ENCODE measurements at places on chromosomes 2 and 18.

DNA sequence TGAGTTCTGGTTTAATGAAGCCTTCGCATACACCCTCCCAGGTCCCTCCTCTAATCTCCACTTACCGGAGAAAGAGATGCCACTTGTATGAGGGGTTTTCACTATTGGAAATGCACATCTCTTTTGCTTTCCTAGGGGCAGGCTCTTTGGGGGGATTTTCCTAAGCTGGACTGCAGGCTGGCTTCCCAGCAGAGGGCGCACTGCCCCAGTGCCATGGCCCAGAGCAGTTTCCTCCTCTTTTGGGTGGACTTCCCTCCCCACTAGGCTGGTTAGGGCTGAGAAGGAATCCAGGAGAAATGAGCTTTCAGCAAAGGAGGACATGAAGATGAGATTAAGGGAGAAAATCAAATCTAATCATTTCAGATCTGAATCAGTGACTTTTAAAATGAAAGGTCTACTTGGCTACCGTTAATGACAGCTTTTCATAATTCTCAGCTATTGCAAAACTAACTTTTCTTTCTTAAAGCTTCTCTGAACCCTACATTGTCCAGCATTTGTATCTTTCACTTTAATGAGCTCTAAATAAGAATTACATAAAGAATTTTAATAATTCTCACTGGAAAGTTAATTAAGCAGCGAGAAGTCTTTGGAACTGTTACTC, 784.1 kb upstream of the FANCL start:
- DNase-seq: peak; percentile 22

GRCh38 chr2:73034661-73035375, 36.7 kb downstream of the SFXN5 start:
- DNase-seq: no peak

DNA sequence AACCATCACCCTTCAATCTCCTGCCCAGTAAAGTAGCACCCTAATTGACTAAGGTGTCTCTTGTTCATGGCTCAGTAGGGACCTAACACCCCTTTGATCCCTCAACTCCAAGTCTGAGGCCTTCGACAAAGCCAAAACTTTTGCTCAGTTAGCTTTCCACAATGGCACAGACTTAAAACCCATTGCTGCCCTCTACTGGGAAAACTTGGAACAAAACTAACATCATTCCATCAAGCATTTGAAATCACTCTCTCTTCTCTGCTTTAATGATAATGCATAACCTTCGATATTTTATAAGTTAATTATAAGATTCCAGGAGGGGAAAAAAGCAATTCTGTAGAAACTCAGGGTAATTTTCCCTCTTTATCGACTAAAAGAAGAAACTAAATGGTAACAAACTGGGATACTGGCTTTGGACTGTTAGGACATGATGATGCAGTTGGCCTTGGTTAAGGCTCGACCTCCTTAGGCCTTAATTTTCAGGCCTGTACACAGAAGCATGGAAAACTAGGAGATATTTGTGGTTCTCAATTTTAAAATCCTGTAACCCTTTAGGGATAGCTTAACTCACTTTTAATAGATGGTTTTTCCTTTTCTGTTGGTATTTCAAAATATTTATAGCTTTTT, 127.8 kb downstream of the STK39 start:
- no peak for DNase-seq

- DNase-seq: no peak
Measured at GRCh38 chr2:200156166-200156835, 150.2 kb upstream of the SPATS2L start.

DNA sequence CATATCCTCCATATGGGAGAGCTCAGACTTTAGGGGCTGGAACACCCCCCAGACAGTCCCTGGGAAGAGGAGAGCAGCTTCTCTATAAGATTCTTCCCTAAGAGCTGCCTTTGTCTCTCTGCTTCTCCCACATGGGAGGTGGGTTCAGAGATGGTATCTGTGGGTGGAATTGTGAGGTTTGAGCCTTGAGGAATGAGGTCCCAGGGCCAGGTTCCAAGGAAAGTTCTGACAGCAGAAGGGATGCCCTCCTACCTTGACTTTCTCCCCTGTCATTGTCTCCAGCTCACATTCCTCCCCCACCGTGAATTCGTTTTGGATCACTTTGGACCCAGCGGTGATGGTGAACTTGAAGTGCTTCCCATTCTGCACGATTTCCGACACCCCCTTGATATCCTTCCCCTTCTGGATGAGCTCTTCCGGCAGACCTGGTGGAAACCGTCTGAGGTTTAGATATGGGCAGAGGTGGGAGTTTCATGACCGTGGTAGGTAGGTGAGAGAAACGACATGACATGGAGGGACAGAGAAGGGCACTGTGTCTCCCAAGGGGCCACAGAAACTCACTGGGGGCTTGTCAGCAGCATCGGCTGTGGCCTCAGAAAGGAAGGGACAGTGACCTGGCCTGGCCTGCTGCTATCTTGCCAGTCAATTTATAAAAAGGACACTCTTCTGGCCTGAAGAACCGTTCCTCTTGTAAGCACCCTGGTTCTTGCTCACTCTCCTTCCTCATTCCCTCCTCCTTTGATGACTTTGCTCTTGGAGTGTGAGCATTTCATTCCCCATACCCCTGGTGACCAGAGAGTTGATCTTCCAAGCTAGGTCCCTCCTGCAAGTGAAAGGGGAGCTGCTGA, 1.7 kb downstream of the FABP1 start:
- DNase-seq: no peak

- DNase-seq: peak; percentile 66
Measured at GRCh38 chr18:75070625-75071483, 138.1 kb downstream of the PTGR3 start.

- no peak for DNase-seq
Measured at GRCh38 chr2:241020201-241020600, 21.8 kb downstream of the SNED1 start.

GRCh38 chr2:237979331-237979730, 12.5 kb downstream of the UBE2F start:
- no peak for DNase-seq

DNA sequence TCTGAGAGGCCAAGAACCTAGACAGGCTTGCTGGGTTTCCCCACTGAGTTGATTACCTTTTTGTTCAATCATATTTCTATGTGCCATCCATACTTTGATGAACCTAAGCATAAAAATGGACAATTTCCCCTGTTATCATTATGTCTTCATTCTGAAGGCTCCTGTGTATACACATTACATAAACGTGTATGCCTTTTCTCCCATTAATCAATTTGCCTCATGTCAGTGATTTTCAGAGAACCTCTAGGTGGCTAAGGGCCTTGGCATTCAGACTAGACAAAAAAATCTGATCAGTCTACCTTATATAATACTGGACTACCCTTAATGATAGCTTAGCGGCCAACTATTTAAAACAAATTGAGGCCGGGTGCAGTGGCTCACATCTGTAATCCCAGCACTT, 4.1 kb upstream of the PEX13 start:
- DNase-seq: no peak

- DNase-seq: no peak
Measured at GRCh38 chr2:49102146-49102545, 52.2 kb downstream of the FSHR start.

DNA sequence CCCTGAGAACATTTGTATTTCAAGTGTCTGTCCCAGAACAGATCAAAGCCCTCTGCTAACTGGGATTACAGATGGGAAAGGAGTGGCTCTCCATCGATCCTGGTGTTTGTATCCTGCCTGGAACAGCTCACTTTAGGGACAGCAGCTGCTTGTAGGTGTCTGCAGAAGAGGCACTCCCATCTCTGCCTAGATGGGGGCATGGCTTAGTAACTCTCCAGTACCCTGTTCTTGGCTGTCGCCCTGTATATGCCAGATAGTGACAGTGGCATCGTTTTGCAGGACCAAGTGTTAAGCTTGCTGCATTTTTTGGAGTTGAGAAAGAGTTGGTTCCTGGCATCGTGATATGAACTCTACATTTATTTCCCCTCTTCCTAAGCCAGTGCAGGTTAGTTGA, 189.9 kb downstream of the SH3RF3 start:
- no peak for DNase-seq

DNA sequence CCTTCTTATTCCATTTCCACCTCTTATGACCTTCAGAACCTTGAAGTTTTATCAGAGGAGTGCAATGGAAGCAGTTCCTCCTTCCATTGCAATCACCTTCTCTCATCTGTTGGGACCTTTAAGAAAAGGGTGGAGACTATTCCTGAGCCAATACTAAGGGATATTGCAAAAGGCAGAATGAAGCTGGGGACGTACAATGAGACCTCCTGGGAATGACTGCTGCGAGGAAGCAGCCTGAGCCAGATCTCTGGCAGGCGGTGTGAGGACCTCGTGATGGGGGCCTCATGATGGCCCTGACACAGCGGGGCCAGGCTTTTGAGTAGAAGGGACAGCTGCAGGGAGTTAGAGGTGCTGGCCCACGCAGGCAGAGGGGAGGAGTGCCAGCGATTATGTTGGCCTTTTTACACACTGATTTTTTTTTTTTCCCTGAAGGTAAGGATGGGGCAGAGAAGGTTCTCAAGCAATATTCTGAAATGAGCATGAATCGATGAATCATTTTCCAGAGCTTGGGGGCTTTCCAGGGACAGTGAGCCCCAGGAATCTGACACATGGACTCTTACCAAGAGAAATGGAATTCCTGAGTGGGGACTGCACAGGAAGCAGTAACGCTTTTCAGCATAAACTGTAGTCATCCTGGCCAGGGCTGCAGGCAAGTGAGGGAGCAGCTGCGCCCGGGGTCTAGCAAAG, 40.0 kb upstream of the LAPTM4A start:
- DNase-seq: no peak

- DNase-seq: no peak
Measured at GRCh38 chr2:16459606-16460005, 206.0 kb downstream of the CYRIA start.

DNA sequence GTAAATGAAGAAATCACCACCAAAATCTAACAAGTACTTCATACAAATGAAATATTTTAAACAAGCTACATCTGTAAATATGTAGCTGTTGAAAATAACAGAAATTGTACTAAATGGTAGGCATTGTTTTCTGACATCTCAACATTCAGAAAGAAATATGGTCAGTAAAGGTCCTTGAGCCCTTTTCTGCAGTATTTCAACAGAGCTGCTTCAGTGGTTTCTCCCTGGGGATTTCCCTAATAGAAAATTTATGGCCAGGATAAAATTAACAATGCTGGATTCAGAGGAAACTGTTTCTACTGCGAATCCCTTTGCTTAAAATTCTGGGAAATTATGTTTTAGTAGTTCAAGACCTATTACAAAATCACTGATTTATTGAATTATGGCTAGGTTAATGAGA, 256.6 kb downstream of the PIEZO2 start:
- no peak for DNase-seq

- no peak for DNase-seq
Measured at GRCh38 chr2:171142398-171142797, 18.3 kb downstream of the TLK1 start.

DNA sequence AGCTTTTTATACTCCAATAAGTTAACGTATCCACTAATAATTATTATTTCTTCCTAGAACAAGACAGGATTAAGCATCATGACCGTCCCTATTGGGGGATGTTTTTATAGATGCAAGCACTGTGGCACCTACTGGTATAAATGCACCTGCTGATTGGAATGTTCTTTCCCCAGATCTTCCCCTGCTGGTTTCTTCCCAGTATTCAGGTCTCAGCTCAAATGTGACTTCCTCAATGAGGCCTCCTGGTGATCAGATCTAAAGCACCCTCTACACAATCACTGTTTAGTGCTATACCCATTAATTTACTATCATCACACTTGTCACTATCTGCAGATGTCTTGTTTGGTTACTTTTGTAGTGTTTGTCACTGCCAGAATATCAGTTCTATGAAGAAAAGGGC, 3.9 kb upstream of the TYMS start:
- DNase-seq: no peak

DNA sequence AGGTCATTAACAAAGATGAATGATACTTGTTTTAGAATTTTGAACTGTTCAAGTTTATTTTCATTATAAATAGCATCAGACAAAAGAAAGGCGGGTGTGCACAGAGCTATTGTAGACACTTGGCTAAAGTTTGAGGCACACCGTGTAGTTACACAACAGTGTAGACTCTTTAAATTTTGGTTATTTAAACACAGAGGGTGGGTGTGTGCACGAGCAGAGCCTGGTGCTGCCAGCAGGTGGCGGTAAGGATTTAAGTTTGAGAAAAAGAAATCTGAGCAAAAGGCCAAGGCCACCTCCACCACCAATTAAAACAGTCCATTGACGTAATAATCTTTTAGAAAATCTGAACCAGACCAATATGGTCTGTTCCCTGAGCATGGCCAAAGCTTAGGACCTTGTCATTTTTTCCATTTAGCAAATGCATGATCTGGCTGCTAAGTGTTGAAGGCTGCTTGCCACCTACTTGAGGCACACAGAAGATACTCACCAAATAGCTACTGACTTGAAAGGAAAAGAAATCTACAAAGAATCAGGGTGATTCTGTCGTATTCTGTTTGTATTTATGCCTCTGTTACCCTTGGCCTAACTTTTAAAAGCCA, 14.3 kb downstream of the COPS7B start:
- DNase-seq: peak; percentile 44

DNA sequence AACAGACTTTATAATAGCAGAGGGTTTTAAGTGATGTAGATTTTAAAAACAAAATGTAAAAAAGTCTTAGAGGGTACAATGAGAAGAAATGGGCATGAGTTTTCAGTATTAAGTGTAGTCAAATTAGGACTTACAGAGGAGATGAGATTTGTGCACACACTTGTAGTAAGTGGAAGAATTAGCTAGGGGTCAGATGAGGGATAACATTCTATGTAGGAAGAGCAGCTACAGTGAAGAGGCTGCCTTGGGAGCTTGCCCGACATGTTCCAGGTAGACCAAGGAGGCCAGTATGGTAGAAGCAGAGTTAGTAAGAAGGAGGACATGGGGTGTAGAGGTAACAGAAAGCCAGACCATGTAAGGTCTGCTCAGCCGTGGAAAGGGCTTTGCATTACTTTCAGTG, 189.2 kb upstream of the DSEL start:
- no peak for DNase-seq

- DNase-seq: no peak
Measured at GRCh38 chr18:76454418-76454817, 40.6 kb downstream of the ZNF516 start.

- DNase-seq: no peak
Measured at GRCh38 chr2:45986509-45986908, 310.7 kb upstream of the EPAS1 start.

DNA sequence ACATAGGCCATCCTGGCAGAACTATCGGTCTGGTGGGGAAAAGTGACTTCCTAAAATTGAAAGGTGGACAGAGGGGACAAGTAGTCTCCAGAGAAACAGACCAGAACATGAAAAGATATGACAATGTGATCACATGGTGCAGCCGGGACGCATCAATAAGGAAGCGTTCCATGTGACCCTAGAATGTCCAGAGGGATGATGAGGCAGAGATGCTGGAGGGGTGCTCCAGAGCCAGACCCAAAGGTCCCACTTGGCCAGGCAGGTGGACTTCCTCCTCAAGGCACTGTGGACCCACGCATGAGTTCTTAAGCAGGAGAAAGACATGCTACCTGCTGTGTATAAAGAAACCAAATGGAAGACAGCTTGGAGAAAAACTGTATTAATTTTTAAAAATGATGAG, 50.2 kb downstream of the CDH2 start:
- no peak for DNase-seq

- no peak for DNase-seq
Measured at GRCh38 chr2:172991031-172991430, 84.6 kb upstream of the MAP3K20 start.

Data from activated CD8-positive, alpha-beta memory T cell treated with anti-CD3 and anti-CD28 coated beads, Interleukin-2, amount 50 U/mL, for 4 hours (primary cell).